ENCODE measurements at places on chromosomes 2 and 18.

GRCh38 chr2:186379052-186379451 lies 107.0 kb upstream of the ZC3H15 start:
- no peak for DNase-seq

DNA sequence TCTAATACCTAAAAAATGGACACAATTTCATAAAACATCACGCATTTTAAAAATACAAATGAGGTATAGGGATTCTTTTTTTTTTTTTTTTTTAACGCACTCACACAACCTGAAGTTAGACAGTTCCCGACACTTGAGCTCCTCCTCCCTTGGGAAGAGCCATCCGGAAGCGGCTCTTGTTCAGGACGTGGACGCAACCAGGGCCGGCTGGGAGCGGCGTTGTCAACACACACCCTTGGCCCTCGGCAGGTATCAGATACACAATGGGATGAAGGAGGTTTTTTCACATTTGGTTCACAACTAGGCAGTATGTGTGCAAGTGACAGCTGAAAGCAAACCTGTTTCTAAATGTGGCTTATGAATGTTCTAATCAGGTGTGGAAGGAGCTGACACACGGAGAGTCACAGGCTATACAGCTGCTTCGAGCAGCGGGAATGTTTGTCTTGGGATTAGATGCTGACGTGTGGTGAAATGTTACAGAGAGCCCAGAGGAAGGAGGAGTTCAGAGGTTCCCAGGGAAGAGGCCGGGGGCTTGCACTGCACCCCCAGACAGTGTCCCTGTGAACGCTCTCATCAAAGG lies 111.1 kb downstream of the PXDN start:
- no peak for DNase-seq

DNA sequence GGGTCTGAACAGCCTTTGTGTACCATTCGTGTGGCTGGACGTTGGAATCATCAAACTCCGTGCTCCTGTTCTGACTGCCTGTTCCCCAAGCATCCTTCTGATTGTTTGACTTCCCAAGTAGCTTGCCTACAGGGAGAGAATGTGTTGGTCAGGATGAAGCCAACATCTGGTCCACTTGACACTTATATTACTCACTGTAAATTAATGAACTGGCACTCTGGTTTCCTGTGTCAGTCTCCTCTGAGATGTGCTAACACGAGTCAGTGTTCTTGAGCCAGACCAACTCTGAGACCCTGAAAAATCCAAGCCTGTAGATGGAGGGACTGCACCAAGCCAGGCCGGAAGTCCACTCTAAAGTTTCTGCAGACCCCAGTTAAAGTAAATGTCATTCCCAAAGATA lies 440.9 kb downstream of the ZNF516 start:
- no peak for DNase-seq

DNA sequence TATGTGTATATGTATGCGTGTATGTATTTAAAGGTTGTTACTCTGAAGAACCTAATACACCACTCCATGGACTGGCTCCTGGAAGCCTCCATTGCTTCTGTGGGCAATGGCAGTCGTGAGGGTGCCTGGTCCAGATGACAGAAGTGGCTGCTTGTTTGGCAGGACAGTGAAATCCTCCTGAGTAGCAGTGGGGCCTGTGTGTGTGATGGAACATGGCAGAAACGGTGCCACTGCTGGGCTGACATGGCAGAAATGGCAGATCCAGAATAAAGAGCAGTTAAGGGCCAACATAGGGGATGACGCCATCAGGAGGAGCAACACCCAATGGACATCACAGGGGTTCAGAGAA lies 6.1 kb upstream of the CPLX4 start:
- no peak for DNase-seq

DNA sequence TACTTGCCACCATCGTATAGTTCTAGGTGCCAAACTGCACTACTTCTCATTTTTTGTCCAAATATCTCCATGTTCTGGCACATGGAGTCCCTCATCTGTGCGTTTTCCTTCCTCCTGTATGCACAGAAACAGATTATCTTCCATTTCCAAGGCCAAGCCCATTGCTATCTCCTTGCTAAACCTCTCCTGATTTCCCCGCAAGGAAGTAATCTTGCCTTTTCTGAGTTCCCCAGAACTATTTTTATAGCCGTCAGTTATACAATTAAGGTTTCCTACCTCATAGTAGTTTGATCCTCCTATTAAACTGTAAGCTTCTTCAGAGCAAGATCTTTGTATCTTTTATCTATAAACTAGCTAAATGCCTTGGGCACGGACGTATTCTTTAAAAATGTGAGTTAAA lies 7.2 kb downstream of the DSG2 start:
- no peak for DNase-seq

DNA sequence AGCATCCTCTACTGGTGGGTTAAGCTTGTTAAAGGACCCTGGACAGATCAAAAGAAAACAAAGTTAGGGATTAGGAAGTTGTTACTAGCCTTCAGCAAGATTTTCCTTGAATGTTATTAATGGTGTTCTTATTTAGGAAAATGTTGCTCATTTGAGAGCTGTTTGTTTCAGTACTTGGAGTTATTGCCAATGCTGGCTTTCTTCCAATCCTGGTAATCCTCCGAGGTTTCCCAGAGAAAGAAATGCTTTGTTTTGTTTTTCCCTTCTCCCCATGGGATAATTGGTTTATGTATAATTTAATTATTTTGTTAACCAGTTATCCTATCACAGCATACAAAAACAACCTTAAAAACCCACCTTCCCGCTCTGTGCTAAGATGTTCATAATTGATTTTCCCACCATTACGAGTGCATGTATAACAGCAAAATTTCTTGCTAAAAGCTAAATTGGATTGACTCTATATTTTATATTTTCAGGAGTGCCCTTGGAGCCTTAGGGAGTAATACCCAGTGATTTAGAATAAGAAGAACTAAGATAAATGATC lies 79.8 kb downstream of the MGAT5 start:
- no peak for DNase-seq

DNA sequence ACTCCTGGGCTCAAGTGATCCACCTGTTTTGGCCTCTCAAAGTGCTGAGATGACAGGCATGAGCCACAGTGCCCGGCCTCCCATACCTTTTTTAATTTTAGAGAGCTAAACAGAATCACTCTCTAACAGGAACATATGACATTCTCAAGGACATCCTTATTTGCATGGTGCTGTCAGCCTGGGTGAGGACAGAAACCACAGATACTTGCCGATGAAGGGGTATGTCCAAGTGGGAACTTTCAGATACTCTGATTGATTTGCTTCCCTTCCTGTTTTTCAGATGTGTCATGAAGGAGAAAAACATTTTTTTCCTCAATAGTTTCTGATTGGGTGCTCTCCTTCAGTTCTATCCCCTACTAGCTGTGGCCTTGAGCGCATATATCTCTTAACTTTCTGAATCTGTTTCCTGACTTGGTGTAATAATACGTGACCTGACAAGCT lies 49.6 kb downstream of the MYO3B start:
- no peak for DNase-seq

- no peak for DNase-seq
Observed at GRCh38 chr2:170968205-170969003, 39.4 kb downstream of the GORASP2 start.

- DNase-seq = no peak
Observed at GRCh38 chr2:156333274-156333950, 891 bp upstream of the NR4A2 start.
